HFFc6 (cell line): ENCODE measurements at places on chromosomes 7 and 10. TPM values are rescaled to one million over a fixed set of nuclear protein-coding genes. Genes with fewer than 3 reads are reported as not detected.

The TAS2R41 gene
- total RNA-seq: not detected in 3 replicates

The PALD1 gene
- total RNA-seq: not detected in 3 replicates

The LIPN gene
- total RNA-seq: not detected in 3 replicates

The INHBA gene
- total RNA-seq: 20.6 to 28.3 TPM (median 27.5 TPM) in 3 replicates

The EGR2 gene
- 0.14 to 0.75 TPM (median 0.38 TPM) in 3 replicates for total RNA-seq

DNA sequence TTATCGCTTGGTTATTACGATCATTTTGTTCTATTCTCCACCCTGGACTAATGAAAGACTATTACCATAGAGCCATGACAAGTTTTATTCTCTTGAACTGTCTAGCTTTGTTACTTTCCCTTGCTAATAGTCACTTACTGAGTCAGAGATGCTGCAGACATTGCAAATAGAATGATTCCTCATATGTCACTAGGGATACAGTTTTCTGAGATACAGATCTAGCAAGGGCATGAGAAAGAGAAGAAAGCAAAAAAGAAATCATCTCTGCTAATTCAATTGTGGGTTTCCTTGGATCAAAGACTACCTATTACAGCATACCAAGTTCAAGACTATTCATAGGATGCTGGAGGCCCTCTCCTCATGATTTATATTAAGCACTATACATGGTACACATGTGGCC, 204.3 kb downstream of the MBL2 start:
- peaks cover 90% of the 10 kb centered on the region for H3K4me1 ChIP-seq
- no peak overlapping the region for H3K4me3 ChIP-seq
- no peaks in the 10 kb centered on the region; the same call in 1 of the 2 replicates for H3K27me3 ChIP-seq

DNA sequence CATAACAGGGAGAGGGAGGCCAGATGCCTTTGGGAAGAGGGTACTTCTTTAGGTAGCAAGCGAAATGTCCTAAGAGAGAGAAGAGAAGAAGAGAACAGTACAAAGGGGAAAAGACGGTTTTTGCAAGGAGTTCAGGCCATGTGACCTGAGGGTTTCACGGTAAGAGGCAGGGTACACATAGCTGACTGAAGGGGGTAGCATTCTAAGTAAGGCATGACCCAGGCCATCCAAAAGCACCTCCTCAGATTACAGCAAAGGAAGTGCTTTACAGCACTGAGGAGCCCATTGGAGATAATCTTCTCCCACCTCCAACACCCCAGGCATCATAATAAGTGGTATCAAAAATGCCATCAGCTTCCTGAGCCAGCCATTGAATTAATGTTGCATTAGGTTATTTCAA, 258.2 kb upstream of the NPY start:
- no peak for DNase-seq
- H3K27ac ChIP-seq: no peak overlapping the region
- H3K27me3 ChIP-seq: peaks cover 2% of the 10 kb centered on the region

DNA sequence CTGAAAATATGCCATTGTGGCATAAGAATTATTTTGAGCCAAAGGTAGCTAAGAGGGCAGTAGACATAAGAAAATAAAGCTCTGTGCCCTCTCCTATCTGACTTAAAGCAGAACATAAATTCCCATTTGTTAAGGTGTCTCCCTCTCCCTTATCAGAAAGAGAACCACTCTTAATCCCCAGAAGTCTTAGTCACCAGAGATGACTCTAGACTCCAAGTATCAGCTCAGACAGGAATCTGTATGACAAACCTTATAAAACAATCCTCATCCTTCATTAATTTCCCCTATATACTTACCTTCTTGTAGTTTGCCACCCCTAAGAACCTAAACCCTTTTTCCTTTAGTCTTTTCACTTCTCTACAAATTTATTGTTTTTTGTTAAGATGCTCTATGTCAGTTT, 21.8 kb upstream of the PIP4K2A start:
- peak; percentile 25 for DNase-seq
- no peaks in the 10 kb centered on the region; the same call in 1 of the 2 replicates for H3K27me3 ChIP-seq
- H3K4me1 ChIP-seq: peaks cover 40% of the 10 kb centered on the region
- H3K27ac ChIP-seq: peak overlapping the region; percentile 23; the same call in 1 of the 2 replicates
- peak overlapping the region; percentile 2; the same call in 1 of the 2 replicates for H3K4me3 ChIP-seq

DNA sequence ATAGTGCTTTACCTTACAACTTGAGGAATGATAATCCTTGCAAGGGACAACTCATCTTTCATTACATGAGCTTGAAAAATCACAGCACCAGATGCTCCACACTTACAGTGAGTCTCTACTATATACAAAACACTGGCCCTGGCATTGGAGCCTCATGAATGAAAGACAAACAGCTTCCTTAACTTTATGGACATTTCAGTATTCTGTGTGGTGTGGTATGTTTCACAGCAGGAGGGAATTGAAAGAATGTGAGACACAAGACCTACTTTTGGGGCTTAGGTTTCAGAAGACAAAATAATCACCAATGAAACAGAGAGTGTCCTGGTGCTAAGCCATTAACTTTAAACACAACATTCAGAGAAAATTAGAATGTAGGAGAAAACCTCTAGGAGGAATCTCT, 1249.6 kb downstream of the XPNPEP1 start:
- no peaks in the 10 kb centered on the region; the same call in 1 of the 2 replicates for H3K27me3 ChIP-seq
- H3K4me3 ChIP-seq: no peak overlapping the region
- no peak for DNase-seq

- H3K4me1 ChIP-seq: no peaks in the 10 kb centered on the region
- H3K27ac ChIP-seq: no peak overlapping the region
- no peak overlapping the region for H3K4me3 ChIP-seq
- peaks cover 1% of the 10 kb centered on the region; the same call in 1 of the 2 replicates for H3K27me3 ChIP-seq
- H3K36me3 ChIP-seq: no peaks in the 10 kb centered on the region
- DNase-seq: no peak
These were observed 711.2 kb downstream of the GRID1 start for GRCh38 chr10:85655411-85655810.

GRCh38 chr7:55535617-55536016, 36.7 kb downstream of the VOPP1 start:
- H3K27ac ChIP-seq: no peak overlapping the region
- peaks cover 92% of the 10 kb centered on the region for H3K4me1 ChIP-seq
- no peak for DNase-seq

- no peak overlapping the region for H3K4me3 ChIP-seq
- H3K27ac ChIP-seq: no peak overlapping the region
- no peaks in the 10 kb centered on the region for H3K27me3 ChIP-seq
- H3K36me3 ChIP-seq: peaks cover 4% of the 10 kb centered on the region
These were observed 930.6 kb upstream of the ZNF722 start for GRCh38 chr7:63067897-63068585.

GRCh38 chr7:3956949-3957348, 655.9 kb downstream of the SDK1 start:
- peaks cover 2% of the 10 kb centered on the region for H3K27me3 ChIP-seq
- H3K27ac ChIP-seq: no peak overlapping the region
- H3K36me3 ChIP-seq: no peaks in the 10 kb centered on the region; the same call in 1 of the 2 replicates
- H3K4me1 ChIP-seq: no peaks in the 10 kb centered on the region
- no peak overlapping the region for H3K4me3 ChIP-seq

DNA sequence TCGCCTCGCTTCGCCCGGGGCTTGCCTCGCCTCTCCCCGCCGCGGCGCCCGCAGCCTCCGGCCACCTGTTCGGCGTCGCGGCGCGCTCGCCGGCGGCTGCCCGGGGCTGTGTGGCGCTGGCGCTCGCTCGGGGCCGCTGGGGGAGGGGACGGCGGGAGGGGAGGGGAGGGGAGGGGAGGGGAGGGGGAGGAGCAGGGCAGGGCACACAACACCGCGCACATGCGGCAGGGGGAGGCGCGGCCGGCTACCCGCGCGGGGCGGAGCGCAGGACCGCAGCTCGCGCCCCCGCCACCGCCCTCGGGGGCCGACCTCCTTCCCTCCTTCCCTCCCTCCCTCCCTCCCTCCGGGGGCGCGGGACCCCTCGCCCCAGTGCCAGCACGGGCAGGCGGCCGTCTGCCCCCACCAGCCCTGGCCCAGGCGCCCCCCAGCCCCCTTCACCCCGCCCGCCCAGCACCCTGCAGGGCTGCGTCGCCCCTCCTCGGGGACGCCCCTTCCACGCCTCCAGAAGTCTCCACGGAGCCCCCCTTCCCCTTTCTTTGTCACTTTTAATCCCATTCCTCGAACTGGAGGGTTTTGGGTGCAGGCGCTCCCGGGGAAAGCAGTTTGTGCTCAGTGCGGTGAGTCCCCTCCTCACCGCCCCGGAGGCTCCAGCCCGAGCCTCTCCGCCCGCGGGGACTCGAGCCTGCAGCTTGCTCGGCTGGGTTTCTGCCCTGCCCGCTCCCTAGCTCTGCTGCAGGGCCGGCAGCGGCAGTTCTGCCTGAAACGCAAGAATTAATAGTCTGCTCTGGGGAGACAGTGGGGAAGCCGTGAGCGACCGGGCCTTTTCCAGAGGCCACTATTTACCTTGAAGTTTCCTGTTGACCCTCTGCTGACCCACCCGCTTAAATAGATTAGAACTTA, at the start of gene PARD3:
Gene PARD3 (minus strand): TSS at position 112 of the 900 bp plus-strand sequence. CDS start 301 bp downstream, outside the sequence.
- H3K27ac ChIP-seq: no peak within 1 kb of the TSS
- 0 out of 2 replicates have a peak, but pooled peaks cover 2% of the 10 kb centered on the region for H3K27me3 ChIP-seq
- DNase-seq: peak; percentile 34

DNA sequence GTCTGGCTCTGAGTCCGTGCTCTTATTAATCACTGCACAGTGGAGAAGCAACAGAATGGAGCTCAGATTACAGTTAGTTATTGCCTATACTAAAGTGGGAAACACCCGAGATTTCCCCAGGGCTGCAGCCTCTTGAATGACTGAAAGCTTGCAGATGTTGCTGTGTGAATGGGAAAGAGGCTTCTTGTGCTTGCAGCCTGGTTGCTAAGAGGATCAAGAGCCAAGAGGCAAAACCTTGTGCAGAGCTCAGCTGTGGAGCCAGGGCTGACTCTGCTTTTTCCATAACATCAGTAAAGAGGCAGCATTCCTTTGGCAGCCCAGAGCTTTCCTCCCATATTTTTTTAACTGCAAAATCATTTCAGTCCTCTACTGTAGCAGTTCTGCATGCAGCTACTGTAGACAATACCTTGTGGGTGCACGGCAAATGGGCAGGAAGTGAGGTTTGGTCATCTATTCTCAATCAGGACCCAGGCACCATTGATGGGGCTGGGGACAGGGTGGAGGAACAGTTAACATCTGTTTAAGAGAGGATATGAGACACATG, 86.5 kb downstream of the RALA start:
- peak overlapping the region; percentile 15; the same call in 1 of the 2 replicates for H3K27ac ChIP-seq
- DNase-seq: peak; percentile 47
- peaks cover 14% of the 10 kb centered on the region for H3K4me1 ChIP-seq
- no peaks in the 10 kb centered on the region; the same call in 1 of the 2 replicates for H3K27me3 ChIP-seq
- no peak overlapping the region for H3K4me3 ChIP-seq
- H3K36me3 ChIP-seq: peaks cover 40% of the 10 kb centered on the region

DNA sequence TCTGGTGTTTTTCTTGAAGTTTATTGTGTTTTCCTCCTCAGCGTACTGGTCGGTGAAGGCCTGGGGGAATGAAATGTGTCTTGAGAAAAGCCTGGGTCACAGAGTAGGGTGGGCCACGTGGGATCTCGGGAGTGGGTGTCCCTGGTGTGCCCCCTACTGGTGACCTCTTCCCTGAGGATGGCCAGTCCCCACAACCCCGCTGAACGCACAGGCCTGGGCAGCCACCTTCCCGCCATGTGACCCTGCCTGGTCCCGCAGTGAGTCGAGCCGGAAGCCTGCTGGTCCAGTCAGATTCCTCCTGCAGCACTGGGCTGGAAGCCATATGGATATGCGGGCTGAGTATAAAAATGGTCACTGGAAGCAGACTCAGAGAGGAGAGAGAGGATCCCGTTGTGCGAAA, 52.9 kb upstream of the GNA12 start:
- no peak overlapping the region for H3K27ac ChIP-seq
- peaks cover 2% of the 10 kb centered on the region; the same call in 1 of the 2 replicates for H3K27me3 ChIP-seq
- H3K4me3 ChIP-seq: no peak overlapping the region

GRCh38 chr10:107423903-107424302, 259.4 kb upstream of the SORCS1 start:
- no peaks in the 10 kb centered on the region for H3K4me1 ChIP-seq
- 0 out of 2 replicates have a peak, but pooled peaks cover 4% of the 10 kb centered on the region for H3K36me3 ChIP-seq
- H3K27me3 ChIP-seq: no peaks in the 10 kb centered on the region

GRCh38 chr7:143477501-143478150, at the start of gene TAS2R41:
TSS of gene TAS2R41 (plus strand) at chr7:143477873. CDS start at chr7:143477873, 0 bp downstream.
- H3K36me3 ChIP-seq: peaks cover 11% of the 10 kb centered on the region
- H3K27me3 ChIP-seq: no peaks in the 10 kb centered on the region; the same call in none of the 2 replicates
- DNase-seq: no peak
- H3K4me1 ChIP-seq: peaks cover 22% of the 10 kb centered on the region

- DNase-seq: no peak
- H3K4me1 ChIP-seq: peaks cover 24% of the 10 kb centered on the region
- H3K27me3 ChIP-seq: peaks cover 6% of the 10 kb centered on the region; the same call in 1 of the 2 replicates
- H3K4me3 ChIP-seq: no peak overlapping the region
- H3K36me3 ChIP-seq: peaks cover 59% of the 10 kb centered on the region
- no peak overlapping the region for H3K27ac ChIP-seq
These were observed 51.5 kb downstream of the WDR37 start for GRCh38 chr10:1107679-1108078.

GRCh38 chr10:114825513-114826253, 4.1 kb downstream of the FHIP2A start:
- H3K4me1 ChIP-seq: peaks cover 77% of the 10 kb centered on the region
- DNase-seq: peak; percentile 97
- H3K27ac ChIP-seq: peak overlapping the region; percentile 92
- peaks cover 2% of the 10 kb centered on the region; the same call in 1 of the 2 replicates for H3K27me3 ChIP-seq
- H3K4me3 ChIP-seq: peak overlapping the region; percentile 95
- peaks cover 47% of the 10 kb centered on the region for H3K36me3 ChIP-seq

DNA sequence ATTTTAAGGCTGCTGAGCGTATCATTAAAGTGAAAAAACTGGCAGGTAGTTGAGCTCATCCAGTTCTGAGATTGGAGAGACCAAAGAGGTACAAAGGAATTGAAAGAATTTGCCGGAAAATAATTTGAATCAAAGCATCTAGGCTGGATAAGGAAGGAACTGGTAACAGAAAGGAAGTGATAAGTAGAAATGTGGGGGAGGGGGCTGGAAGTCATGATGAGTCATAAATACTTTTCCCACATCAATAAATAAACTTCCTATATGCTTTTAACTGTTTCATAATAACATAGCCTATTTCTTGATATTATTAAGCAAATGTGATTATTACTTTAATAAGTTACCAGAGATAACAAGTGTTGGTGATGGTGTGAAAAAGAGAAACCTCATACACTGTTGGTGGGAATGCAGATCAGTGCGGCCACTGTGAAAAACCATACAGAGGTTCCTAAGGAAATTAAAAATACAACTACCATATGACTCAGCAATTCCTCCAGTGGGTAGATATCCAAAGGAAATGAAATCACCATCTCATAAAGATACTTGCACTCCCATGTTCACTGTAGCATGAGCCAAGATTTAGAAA, 27.0 kb downstream of the ZNF438 start:
- H3K27me3 ChIP-seq: peaks cover 3% of the 10 kb centered on the region; the same call in 1 of the 2 replicates
- H3K4me1 ChIP-seq: peaks cover 93% of the 10 kb centered on the region
- H3K4me3 ChIP-seq: peak overlapping the region; percentile 77
- peaks cover 10% of the 10 kb centered on the region; the same call in 1 of the 2 replicates for H3K36me3 ChIP-seq
- H3K27ac ChIP-seq: peak overlapping the region; percentile 95

DNA sequence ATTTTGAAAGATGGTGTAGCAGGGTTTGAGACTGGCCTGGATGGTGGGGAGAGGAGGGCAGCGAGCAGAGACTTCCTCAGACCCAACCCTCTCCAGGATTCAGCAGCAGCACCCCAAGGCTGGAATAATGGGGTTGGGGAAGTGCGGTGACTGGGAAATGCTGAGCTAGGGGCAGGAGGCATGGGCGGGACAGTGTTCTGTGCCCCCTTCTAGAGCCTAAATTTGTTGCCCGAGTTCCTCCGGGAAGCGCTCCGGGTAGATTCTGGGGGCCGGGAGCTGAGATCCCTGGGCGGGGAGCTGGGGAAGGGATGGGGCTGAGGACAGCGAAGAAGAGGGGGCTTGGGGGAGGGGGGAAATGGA, at the start of gene CHAT:
Gene CHAT (plus strand): TSS at position 156 of the 360 bp plus-strand sequence. CDS start 153 bp downstream, at position 309.
- no peak within 1 kb of the TSS for H3K4me3 ChIP-seq
- H3K27me3 ChIP-seq: peaks cover 58% of the 10 kb centered on the region
- no peak within 1 kb of the TSS for H3K27ac ChIP-seq
- H3K4me1 ChIP-seq: peaks cover 10% of the 10 kb centered on the region
- H3K36me3 ChIP-seq: peaks cover 13% of the 10 kb centered on the region; the same call in 1 of the 2 replicates
- DNase-seq: no peak
